ENCODE measurements at places on chromosomes 1 and 21.

DNA sequence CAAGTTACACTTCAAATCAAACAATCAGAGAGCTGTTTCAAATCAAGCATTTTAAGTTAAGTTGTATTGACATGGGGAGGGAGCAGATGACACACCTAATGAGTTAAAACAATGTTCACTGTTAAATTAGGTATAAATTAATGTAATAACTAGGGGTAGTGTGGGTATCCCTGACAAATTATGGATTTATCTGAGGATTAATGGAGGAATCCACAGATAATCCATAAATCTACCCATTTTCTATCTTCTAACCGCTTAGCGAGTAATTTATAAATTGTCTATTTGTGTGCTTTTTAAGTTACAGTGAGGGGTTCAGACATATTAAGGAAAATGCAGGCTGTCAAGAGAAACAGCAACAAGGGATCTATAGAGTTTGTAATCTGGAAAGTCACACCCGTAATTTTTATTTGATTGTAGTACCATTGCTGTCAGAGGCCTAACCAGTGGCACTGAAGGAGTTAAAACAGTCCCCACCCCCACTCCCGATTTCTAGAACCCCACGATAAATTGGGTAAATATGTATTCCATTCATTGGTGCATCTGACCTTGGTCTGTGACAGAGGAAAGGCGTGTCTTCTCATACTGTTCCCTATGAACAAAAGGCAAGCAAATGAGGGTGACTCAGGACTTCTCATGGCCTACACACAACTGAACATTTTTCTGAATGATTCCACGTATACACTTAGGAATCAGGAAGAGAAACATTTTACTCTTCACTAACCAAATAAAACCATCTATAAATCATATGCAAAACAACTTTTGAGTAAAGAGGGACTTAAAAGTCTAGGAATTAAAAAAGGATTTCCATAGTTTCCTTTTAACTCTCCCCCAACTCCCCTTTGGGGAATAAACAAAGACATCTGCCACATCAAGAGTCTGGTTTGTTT is 7.4 kb downstream of the IRF2BP2 start:
- DNase-seq, result peak; percentile 82

DNA sequence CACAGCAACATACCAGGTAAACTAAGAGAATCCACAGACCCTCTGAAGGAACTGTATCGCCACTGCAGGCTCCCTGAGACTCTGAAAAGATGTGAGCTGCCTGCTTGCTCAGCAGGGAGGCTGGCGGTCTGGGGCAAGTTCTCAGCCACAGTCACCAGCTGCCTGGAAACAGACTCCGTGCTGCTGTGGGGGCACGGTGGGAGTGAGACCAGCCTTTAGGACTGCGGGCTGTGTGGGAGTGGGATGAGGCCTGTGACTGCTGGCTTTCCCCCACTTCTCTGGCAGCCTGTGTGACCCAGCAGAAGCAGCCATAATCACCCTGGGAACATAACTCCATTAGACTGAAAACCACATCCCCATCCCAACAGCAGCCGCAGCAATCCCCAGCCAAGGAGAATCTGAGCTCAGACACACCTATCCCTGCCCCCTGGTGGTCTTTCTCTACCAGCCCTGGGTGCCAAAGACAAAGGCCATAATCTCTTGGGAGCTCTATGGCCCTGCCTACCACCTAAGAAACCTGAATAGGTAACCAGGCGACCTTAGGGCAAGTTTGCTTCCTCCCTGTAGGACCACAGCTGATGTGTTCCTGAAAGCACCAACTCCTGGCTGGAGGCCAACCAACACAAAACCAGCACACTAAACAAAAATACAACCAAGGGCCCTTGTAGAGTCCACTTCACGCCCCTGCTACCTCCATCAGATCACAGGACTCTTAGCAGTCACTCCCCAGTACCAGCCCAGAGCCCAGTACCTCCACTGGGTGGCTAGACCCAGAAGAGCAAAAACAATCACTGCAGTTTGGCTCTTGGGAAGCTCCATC is 151.5 kb downstream of the SMYD3 start:
- DNase-seq, result no peak

DNA sequence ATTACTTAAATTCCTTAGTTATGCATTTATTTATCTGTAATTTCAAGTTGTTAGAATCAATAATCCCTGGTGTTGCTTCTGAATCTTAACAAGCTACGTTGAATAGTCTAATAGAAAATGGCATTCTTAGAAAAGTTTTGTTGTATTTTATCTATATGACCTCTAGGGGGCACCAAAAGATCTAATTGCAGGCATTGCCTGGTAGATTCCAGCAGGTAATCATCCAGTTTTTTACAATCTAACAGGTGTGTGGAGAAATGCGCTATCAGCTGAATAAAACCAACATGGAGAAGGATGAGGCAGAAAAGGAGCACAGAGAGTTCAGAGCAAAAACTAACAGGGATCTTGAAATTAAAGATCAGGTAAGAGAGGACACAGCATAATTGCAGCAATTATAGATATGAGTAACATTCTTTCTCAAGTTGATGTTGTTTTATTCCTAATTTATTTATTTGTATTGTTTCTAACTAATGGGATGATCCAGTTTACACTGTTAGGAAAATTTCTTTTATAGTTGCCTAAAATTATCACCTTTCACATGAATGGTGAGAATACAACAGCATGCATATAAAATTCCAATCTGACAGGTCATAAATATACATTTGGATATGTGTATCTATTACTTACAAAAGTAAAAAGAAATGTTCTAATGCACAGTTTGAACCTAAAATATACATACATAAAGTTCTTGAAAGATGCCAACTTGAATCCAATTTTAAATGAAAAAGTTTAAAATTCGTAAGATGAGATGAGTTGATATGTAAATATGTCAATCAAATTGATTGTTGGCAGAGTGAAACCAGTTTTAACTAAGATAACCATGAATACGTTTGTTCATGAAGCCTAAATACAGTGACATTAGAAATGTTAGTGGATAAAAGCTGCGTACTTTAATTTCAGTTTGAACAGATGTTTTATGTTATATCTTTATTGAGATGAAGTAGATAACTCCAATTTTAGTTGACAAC is 88.4 kb downstream of the SDCCAG8 start:
- peak; percentile 73 for DNase-seq

DNA sequence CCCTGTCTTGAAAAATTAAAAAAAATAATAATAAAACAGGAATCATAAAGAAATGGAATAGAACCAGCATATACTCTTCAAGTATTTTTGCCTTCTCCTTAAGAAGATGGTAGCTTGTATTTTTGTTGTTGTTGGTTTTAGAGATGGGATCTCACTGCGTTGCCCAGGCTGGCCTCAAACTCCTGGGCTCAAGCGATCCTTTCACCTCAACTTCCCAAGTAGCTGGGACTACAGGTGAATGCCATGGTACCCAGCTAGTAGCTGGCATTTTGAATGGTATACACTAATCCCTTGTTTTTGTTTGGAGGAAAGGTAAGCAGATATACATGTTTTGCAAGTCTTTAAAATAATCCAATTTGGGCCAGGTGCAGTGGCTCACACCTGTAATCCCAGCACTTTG is 34.7 kb upstream of the ERO1B start:
- no peak for DNase-seq

- DNase-seq, result peak; percentile 3
These were observed 133.0 kb downstream of the LRRC7 start for GRCh38 chr1:69700770-69701169.

DNA sequence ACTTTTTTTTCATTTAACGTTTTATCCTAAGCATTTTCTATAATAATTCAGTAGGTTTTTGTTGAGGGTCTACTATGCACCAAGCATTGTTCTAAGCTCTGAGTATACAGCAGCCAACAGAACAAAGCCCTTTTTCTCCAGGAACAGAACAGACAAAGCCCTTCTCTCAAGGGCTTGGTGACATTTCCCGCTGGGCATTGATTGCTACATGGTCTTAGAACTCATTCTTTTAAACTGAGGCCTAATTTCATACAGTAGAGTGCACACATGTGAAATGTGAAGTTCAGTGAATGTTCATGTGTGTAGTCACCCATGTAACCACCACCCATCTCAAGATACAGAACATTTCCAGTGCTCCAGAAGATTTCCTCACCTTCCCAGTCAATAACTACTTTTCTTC is 15.2 kb upstream of the PDIK1L start:
- no peak for DNase-seq

DNA sequence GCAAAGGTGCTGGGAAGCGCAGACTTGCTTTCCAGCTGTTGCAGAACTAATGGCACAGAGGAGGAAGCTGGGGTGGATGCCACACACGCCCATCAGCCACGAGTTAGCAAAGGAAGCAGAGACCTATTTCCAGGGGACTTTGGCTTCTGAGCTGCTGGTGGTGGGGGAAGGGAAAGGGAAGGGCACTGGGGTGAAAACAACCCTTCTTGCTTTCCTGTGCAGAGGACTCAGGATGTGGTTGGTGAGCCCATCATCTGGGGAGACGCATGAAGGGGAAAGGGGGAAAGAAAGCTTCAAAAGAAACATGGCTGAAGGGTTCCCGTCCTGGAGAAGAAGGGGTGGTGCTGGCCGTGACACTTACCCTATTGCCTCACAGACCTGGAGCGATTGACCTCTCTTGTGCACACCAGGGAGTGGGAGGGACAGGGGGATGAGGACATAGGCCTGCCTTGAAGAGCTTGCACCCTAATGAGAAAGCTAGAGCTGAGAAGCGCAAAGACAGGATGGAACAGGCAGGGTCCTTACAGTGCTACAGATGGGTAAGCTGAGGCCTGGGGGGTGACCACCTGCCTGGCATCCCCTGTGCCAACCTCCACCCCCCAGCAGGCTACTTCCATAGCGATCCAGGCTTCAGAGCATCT is 140.8 kb upstream of the RAB4A start:
- peak; percentile 56 for DNase-seq

DNA sequence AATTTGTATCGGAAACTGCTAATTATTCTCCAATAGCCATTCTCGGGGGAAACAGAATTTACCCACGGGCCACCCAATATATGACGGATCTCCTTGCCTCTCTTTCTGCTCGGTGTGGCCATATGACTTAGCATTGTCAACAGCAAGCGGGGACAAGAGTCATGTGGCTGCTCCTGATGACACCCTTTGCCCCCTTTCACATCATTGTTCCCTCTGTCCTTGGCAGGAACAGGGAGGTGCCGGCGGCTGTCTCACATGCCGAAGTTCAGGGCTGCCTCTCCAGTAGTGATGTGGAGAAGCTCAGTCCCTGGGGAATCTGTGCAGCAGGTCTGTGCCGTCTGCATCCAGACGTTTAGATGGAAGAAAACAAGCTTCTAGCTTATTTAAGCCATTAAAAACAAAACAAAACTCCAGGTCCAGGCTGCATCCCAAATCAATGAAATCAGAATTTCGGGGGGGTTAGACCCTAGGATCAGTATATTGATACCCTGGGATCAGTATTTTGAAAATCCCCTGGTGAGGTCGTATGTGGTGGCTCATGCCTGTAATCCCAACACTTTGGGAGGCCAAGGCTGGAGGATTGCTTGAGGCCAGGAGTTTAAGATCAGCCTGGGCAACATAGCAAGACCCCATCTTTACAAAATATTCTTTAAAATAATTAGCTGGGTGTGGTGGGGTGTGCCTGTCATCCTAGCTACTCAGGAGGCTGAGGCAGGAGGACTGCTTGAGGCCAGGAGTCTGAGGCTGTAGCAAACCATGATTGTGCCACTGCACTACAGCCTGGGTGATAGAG is 10.8 kb downstream of the MYOM3 start:
- no peak for DNase-seq

DNA sequence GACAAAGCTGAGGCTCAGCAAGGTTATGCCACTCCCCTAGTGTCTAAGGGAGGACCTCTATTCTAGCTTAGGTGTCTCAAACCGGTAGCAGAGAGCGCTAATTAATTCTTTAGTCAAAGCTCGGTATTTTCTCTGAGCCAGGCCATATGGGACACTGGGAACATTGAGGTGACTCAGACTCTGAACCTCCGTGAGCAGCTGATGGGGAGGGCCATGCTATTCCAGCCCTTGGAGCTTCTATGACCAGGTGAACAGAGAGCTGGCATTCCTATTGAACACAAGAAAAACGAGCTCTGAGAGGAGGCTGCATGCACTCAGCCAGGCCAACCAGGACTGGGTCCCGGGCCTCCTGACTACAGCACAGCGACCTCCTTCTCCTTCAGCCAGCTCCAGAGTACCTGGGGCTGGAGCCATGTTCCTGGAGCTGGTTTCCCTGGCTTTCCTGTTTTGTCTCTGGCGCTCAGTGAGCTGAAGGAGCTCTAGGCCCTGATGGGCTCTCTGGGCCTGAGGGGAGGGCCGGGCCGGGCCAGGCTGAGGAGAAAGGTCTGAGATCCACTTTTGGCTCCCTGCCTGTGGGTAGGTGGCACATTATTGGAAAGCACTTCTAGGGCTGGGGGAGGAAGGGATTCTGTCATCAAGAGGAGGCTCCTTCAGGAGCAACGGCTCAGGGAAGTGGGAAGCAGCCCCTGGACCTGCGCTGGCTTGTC is 37.0 kb downstream of the SLC9A1 start:
- DNase-seq, result no peak

DNA sequence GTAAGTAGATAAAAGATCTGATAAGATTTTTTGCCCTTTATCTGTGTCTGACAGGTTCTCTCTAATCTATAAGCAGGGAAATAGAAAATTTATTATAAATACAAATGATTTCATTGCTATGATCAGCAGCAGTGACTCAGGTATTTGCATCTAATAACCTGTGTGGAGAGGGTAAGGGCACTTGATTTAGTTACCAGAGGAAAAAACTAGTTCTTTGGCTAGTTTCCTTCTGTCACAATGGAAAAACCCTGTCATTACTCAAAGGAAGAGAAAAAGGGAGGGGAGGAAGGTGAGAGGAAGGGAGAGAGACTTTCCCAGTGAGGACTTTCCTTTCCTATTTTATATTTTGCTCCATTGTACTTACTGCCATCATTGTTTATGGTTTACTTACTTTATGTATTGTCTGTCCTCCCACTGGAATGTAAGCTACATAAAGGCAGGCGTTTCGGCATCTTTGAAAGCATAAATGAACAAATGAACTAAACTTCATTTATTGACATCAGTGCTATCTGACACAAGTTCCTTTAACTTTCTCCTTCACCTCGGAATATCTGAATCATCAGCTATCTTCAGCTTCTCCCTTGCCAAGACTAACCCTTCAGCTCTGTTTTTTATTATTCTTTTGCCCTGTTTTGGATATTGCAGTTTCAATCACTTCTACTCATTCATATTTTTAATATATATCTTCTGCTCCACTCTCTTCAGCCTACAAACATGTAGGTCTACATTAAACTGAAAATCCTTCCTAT is 34.9 kb downstream of the WDR3 start:
- DNase-seq, result no peak

GRCh38 chr1:107389410-107390396 is 248.9 kb downstream of the NTNG1 start:
- no peak for DNase-seq

GRCh38 chr21:34593954-34594531 is 20.9 kb downstream of the RCAN1 start:
- DNase-seq, result peak; percentile 9

- DNase-seq, result no peak
These were observed 896 bp downstream of the KANK4 start for GRCh38 chr1:62318320-62318755.

Measured in tongue (tissue), 3 donors.